Motor neuron (in vitro differentiated cells): ENCODE measurements at places on chromosomes 6 and 20.

- ATAC-seq, result no peak
These were observed 7.6 kb downstream of the POLR1C start for GRCh38 chr6:43524483-43524961.

DNA sequence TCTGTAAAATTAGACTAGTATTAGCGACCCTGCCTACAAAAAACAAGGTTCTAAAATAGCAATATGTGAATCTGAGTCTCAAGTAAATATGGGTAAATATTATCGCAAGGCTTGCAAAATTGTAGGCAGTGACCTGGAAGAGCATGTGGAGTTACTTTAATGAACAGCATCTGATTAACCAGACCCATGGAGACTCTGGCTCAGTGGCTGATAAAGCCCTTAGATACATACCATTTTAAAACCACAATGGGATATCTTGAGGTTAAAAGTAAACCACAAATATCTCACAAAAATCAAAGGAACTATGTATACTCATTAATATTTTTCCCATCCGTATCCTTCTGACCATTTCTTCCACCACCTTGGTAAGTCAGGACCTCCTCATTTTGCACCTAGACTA is 187.0 kb downstream of the MTFR2 start:
- no peak for ATAC-seq

GRCh38 chr6:133891149-133891926 is 2.4 kb downstream of the TCF21 start:
- peak; percentile 48 for ATAC-seq

DNA sequence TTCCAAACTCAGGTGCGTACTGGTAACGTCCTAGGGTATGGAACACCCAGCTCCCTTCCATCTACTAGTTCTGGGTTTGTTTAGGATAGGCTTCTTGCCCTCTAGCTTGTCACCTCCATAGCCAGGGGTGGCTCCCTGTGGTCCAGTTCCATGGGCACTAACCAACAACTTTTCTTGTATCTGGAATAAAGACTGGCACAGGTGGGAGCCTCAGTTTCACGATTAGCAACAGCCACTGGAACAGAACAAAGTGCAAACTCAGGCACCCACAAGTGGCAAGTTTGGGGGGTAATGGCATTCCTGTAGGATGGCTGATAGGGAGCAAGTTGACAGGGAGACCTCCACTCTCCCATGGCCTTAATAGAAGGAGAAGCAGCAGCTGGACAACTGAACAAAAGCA is 5.6 kb upstream of the APMAP start:
- no peak for ATAC-seq

DNA sequence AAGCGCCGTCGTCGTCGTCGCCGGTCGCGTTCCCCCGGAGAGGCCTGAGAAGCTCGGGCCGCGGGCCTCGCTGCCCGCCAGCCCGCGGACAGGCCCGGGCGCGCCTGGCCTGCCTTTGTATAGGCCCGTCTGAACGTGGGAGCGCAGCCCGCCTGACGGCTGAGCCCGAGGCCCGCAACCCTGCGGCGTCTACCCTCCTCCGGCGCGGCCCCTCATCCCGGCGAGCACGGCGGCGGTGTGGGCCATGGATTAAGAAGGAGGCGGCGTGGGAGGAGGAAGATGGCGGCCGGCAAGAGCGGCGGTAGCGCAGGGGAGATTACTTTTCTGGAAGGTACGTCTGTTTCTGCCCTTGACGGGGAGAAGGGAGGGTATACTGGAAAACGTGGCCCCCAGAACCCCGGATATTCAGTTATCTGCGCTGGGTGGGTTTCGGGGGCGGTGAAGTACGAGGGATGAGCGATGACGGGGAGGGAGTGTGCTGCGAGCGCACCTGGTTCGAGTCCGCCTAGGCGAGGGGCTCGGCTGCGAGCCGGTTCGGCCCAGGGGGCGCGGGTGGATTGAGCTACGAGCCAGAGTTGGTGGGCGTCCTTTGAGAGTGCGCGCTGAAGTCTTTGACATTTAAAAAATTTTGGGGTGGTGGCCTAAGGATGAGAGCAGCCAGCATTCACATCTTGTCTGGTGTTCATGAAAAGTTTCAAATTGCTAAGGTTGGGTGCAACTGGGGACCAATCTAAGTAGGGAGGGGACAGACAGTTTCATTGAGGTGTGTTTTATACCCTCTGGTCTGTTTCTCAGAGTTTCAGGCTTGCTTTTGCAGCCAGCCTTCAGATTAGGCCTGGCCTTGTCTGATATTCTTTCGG is 796 bp downstream of the SENP6 start:
- ATAC-seq, result peak; percentile 56

- no peak for ATAC-seq
These were observed 32.4 kb downstream of the CPXM1 start for GRCh38 chr20:2767768-2768631.

DNA sequence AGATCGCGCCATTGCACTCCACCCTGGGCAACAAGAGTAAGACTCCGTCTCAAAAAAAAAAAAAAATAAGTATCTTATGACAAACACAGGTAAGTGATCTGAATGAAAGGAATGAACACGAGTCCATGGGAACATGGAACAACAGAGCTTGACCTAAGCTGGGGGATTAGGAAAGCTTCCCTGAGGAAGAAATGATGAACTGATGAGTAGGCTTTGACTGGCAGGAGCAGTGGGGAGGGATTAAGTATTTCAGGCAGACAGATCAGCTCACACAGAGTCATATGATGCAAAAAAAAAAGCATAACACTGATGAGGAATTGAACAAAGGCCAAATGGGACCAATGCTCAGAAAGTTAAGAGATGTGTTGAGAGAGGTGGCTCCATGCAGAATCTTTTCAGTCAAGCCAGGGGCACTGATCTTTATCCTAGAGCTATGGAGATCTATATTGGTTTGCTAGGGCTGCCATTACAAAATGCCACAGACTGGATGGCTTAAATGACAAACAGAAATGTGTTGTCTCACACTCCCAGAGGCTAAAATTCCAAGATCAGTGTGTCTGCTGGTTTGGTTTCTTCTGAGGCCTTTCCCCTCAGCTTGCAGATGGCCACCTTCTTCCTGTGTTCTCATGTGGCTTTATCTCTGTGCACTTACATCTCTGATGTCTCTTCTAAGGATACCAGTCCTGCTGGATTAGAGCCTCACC is 85.6 kb downstream of the ANKRD6 start:
- ATAC-seq, result no peak

- no peak for ATAC-seq
These were observed 73.2 kb downstream of the NCR2 start for GRCh38 chr6:41408576-41408975.

DNA sequence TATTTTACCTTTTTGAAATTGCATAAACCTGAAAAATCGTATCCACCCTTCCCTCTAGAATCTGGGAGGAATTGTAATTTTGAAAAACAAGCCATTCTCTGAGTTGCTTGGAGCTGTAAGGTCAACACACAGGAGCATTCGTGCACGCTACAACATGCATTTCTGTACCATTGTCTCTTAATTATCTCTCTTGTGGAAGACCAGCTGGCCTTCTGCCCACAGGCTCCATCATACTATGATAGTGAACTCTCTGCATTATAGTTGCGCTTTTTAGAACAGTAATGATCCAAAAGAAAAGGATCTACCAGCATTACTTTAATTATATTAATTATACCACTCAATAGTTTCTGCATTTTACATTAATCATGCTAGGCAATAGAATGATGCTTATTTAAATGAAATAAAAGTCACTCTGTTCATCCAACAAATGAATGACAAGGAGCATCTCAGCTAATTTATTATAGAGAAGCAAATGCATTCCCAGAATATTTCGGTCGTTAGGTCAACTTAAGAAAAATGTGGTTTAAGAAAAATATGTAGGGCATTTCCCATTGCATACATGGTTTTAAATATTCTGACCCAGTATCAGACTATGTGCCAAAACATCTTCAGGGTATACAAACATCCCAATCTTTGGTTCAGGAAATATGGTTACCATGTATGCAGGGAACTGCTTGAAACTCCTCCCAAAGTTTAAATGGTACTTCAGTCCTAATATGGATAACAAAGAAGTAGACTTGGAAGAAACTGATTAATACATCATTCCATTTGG is 263.5 kb downstream of the TFAP2A start:
- ATAC-seq, result peak; percentile 20

GRCh38 chr20:48298851-48299484 is 513.7 kb upstream of the SULF2 start:
- peak; percentile 87 for ATAC-seq

DNA sequence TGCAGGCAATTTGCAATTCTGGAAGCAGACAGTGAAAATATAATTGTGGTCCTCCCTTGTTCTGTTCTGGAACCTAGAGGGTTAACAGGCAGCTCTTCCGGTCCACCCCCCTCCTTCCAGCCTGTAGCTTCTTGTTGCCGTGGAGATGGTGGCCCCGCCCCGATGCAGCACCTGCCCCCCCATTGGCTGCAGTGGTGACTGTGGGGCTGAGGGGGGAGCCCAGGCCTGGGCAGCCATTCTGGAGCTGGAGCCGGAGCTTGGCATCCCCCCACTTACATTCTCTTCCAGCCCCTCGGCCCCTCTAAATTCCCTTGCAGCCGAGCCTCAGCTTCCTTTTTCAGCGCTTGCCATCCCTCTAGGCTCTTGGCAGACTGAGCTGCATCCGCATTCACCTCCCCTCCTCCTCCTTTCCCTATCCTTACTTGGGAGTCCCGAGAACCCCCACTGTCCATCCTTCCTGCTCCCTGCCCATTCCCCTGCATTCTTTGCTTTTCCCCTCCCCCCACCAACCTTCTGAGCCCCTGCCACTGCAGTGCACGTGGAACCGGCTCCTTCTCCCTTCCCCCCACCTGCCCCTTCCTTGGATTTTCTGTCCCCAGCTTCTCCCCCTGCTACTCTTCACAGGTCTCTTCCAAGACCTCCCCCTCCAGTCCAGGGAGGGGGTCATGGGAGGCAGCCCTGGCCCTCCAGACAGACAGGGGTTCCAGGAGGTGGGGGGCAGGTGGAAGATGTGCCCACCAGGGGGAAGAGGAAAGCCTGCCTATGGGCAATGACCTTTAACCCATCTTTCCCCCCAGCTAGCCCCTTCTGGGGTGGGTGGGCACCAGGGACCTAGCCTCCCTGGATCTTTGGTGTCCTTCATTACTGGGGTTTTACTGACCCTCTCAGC is 11.4 kb downstream of the SYNGAP1 start:
- ATAC-seq, result peak; percentile 70

GRCh38 chr6:92806254-92806653 is 613.1 kb downstream of the EPHA7 start:
- no peak for ATAC-seq

DNA sequence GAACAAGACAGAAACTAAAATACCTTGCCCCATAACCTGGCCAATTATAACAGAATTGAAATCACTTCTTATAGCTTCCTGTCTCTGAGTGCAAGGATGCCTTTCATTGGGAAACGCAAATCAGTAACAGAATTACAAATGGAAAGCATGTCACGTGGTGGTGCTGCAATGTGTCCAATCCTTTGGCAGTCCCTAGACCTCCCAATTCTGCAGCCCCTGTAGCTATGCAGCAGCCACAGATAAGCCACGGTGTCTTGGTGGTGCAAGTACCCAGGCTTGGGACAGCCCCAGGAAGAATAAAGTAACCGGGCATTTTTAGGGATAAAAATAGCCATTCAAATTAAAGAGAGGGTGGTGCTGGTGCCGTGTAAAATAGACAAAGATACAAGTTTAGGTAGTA is 134.6 kb upstream of the CCN2 start:
- ATAC-seq, result no peak
